Hematopoietic multipotent progenitor cell treated with erythropoietin and hydrocortisone succinate and interleukin-3 and kit ligand, for 6 days (in vitro differentiated cells): ENCODE measurements at places on chromosomes 13 and 19.

DNA sequence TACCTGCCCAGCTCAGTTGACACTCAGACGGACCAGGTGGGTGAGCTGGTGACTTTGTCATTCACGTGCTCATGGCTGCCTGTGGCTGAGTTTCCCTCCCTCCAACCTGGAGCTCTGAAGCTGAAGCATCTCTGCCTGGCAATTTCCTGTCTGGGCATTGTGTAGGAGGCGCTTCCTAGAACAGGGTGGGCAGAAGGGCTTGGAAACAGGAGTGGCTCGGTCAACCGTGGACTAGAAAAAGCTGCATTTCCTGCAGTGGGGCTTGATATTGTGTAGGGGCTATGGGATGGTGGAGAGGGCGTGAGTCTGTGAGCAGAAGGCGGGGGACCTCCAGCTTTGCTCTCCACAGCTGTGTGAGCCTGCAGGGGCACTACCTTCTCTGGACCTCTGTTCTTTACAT lies 278.3 kb downstream of the TEX29 start:
- DNase-seq, result no peak

DNA sequence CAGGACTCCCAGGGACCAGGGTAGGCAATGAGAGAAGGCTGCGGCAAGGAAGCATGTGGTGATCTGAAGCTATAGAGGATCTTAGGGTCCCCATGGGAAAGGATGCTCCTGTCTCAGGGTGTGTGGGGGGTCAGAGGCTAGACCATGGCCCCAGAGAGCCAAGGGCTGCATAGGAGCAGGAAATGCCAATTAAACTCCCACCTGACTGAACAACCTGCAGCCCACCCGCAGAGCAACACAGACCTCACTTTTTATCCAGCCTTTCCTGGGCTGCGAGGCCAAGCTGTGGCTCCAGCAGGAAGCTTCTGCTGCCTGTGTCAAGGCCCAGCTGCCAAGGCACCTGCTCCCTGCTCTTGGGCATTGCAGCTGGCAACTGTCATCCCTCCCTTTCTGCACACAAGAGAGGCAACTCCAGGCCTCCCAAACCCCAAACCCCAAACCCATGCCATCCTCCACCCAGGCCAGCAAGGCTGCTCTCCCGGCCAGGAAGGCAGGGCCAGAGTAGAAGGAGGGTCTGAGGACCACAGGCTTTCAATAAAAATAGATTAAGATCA lies 290.1 kb downstream of the FOXO1 start:
- no peak for DNase-seq

DNA sequence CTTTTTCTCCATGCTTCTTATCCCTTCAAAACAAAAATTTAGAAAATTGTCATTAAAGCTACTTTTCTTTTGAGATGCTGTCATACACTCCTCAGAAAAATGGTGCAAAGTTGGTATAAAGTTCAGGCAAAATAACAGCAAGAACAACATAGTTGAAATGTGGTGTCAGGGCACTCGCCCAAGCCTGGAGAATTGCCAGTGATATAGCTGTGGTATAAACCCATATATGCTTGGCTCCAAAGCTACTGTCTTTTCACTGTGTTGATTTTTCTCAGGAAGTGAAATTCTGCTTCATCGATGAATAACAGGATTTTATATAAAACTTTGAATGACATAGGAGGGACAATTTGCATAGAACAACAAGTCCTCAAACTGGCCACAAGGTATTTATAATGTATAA lies 2532.9 kb downstream of the PCDH9 start:
- DNase-seq, result no peak

DNA sequence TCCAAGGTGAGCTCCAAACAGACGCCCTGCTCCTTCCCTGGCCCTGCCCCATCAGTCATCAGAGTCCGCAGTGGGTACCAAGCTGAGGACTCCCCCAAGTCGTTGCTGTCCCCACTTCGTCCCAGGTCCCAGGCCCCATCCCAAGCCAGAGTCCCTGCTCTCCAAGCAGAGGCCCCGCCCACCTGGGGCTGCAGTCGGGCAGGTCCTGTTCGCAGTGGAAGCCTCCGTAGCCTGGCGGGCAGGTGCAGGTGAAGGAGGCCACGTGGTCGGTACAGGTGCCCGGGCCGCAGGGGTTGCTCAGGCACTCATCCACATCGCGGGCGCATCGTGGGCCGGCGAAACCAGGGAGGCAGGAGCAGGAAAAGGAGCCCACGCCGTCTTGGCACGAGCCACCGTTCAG lies 19.4 kb downstream of the NOTCH3 start:
- no peak for DNase-seq

- no peak for DNase-seq
Measured at GRCh38 chr13:54593504-54593903, 1564.9 kb downstream of the OLFM4 start.

DNA sequence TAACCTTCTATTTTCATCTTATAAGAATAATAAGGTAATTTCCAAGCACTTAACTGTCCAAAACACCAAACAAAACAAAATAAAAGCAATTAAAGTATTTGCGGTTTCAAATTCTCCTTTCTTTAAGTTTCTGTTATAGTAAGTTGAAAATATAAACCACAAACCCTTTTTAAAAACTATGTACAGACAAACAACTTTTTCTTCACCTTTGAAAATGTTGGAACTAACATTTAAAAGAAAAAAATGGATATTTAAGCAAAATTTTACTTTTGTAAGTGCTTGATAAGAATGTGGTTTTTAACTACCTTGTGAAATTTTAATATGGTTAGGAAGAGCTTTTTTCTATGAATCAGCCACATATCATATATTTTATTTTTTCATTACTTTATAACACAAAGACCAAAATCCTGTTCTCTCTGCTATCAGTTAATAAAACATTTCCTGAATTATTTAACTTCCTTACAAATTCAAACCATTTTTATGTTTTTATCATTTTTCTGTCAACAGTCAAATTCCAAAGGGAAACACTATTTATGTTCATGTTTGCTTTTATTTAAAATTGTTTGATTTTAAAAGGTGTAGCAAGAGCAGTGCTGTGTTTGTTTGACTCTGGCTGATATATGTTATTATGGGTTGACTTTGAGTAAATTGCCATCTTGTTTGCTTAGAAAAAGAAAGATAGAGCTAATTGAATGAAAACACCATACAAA lies 554.1 kb upstream of the KLHL1 start:
- peak; percentile 17 for DNase-seq

DNA sequence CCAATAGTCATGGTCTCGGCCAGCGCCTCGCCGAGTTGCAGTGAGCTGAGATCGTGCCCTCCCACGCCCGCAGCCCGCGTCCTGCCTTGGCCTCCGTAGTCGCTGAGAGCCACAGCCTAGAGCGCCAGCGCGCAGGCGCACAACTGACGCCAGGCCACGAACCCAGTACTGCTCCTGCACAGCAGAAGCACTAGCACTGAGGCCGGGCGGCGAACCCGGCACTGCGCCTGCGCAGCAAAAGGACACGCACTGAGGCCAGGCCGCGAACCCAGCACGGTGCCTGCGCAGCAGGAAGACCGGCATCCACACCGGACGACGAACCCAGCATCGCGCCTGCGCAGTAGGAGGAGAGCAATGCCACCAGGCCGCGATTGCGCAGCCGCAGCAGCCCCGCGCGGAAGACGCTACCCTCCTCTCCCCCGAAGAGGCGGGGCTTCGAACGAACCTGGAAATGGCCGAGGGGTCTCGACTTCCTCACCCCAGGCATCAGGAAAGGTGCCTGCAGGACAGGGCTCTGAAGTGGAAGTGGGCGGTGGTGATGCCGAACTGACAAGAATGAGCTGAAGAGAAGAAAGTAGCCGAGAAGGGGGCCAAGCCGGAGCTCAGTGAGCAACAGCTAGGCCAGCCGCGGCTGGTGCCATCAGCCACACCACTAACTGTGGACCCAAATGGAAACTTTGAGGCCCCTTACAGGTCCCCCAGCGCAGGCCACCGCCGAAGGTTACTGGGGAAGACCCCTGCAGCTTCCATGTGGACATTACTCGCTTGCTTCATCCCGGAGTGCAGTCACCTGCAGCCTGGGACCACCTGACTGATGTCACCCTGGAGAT lies 7.5 kb downstream of the F10 start:
- DNase-seq, result peak; percentile 41

GRCh38 chr13:24039621-24040475 lies 120.7 kb upstream of the SPATA13 start:
- no peak for DNase-seq

- no peak for DNase-seq
Measured at GRCh38 chr13:27975564-27976361, 6.6 kb upstream of the CDX2 start.

DNA sequence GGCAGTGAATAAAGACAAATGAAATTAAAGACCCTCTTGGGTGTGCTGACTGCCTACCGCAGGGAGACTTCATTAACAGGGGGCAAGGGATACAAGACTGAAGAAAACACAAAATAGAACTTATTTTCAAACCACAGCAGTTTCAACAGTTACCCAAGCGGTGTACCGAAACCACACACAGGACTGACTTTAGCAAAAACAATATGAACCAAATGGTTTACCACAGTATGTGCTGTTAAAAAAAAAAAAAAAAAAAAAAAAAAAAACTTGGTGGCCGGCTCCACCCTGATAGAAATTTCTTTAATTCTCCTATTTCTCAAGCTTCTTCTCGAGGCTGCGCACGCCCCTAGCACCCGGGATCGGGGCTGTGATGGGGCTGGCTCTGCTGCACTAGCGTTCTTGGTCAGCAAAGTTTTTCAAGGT lies 42.6 kb downstream of the KLF2 start:
- DNase-seq, result peak; percentile 71
